ENCODE measurements at places on chromosomes 7 and 10. TPM values are rescaled to one million over a fixed set of nuclear protein-coding genes. Genes with fewer than 3 reads are reported as not detected.

The VWDE gene
- total RNA-seq: 0.30 TPM

The TMEM229A gene
- not detected for total RNA-seq

The WDR86 gene
- total RNA-seq: 8.6 TPM

The RELN gene
- total RNA-seq: under 0.01 TPM

The GJD4 gene
- not detected for total RNA-seq

The MYL7 gene
- not detected for total RNA-seq

The SMO gene
- 28.8 TPM for total RNA-seq

The CALML3 gene
- not detected for total RNA-seq

The TCF7L2 gene
- 2.6 TPM for total RNA-seq

The FOXP2 gene
- total RNA-seq: 1.2 TPM

The PVRIG gene
- not detected for total RNA-seq

The ARMC3 gene
- not detected for total RNA-seq

The SEMA3D gene
- total RNA-seq: 6.8 TPM

The LRRD1 gene
- 0.30 TPM for total RNA-seq

The CTNNA3 gene
- under 0.01 TPM for total RNA-seq

The PAOX gene
- 5.6 TPM for total RNA-seq

The WDFY4 gene
- not detected for total RNA-seq

The LEP gene
- total RNA-seq: not detected

The OR9A2 gene
- total RNA-seq: not detected

The TWIST1 gene
- 24.9 TPM for total RNA-seq

The TEX47 gene
- total RNA-seq: not detected

The GRM3 gene
- not detected for total RNA-seq

The MYO1G gene
- 0.05 TPM for total RNA-seq

The ABLIM1 gene
- total RNA-seq: 7.2 TPM

The SPACDR gene
- total RNA-seq: 1.5 TPM

The CCDC172 gene
- total RNA-seq: not detected

The NSUN5 gene
- 14.8 TPM for total RNA-seq

The ZSCAN21 gene
- total RNA-seq: 8.9 TPM

The CFAP46 gene
- total RNA-seq: 2.2 TPM

The SKIDA1 gene
- 0.30 TPM for total RNA-seq

The FGFBP3 gene
- total RNA-seq: 0.59 TPM

The CPA2 gene
- total RNA-seq: not detected

The CDC14C gene
- not detected for total RNA-seq

The TMEM139 gene
- not detected for total RNA-seq

The GPR158 gene
- total RNA-seq: 0.05 TPM

The CPA1 gene
- 0.30 TPM for total RNA-seq

The SAMD9L gene
- 17.0 TPM for total RNA-seq

The TRIM8 gene
- 86.4 TPM for total RNA-seq
